ENCODE measurements at places on chromosomes 5 and 9.

DNA sequence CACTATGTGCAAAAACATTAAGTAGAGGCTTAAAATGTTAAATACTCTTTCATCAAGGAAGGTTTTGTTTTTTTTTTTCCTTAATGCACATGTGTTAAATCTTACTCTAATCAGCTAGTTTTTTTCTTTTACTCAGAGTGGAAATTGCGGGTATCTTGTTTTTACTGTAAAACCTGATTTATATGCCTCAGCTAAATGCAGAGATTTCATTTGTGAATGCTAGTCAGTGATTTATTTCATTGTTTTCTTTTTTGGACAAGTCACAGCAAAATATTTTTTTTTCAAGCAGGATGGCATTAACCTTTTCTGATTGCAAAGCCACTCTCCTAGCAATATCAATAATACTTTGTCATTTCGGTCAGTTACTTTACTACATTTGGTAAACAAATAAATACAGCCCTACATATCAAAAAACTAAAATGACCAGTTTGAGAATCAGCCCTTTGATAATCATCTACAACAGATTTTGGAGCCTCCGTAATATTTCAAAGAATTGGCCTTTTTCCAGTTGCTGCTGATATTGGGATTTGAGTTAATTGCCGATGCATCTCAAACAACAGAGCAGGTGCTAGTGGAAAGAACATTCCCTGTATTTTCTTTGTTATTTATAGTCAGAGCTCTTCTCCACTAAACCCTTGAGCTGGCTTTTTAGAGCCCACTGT is 579.2 kb upstream of the ZNF608 start:
- DNase-seq, result no peak

DNA sequence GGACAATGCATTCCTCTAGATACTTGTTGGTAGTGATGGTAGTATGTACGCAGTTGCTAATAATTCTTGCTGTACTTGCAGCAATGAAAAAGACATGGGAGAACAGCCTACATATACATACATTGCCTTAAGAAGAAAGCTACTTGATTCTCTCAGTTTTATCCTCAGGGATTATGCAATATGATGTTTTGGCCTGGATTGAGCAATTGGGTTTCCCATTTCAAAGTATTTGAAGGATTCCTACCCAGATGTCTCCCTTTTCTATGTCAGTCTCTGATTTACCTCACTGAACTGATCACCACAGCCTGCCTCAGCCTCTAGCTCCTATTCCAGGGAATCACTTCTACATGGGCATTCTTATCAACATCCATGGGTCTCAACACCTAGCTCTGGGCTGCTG is 210.1 kb upstream of the CDH10 start:
- DNase-seq, result no peak

- DNase-seq, result no peak
Observed at GRCh38 chr9:98172604-98173003, 19.8 kb downstream of the CORO2A start.

GRCh38 chr5:178398901-178399700 is 166.5 kb upstream of the PHYKPL start:
- no peak for DNase-seq

DNA sequence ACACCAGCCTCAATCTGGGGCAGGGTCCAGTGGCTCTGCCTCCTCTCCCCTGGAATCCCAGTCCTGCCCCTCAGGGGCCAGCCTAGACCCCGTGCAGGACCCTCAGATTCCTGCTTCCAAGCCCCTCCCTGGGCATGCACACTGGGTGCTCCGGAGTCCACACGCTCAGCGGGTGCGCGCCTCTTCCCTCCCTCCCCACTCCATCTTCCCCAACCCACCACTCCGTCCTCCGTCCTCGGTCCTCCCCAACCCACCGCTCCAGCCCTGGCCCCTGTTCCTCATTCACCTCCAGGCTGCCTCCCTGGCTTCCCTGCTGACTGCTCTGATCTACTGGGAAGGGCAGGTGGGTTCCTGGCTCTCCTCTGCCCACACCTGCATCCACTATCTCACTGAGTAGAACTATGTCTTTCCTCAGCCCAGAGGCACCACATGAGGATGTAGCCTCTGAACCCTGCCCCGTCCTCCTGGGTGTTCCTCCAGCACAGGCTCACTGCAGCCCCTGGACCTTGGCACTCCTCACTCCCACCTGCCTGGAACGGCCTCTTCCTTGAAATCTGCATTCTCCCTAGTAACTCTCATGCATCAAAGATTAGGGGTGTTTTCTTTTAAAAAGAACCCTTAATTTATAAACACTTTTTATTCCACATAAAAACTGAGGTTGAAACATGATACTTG is 92.8 kb downstream of the CAMSAP1 start:
- no peak for DNase-seq

- DNase-seq, result no peak
Observed at GRCh38 chr9:19642256-19642655, 146.6 kb downstream of the SLC24A2 start.

- DNase-seq, result no peak
Observed at GRCh38 chr9:89422151-89422975, 75.5 kb downstream of the SEMA4D start.

DNA sequence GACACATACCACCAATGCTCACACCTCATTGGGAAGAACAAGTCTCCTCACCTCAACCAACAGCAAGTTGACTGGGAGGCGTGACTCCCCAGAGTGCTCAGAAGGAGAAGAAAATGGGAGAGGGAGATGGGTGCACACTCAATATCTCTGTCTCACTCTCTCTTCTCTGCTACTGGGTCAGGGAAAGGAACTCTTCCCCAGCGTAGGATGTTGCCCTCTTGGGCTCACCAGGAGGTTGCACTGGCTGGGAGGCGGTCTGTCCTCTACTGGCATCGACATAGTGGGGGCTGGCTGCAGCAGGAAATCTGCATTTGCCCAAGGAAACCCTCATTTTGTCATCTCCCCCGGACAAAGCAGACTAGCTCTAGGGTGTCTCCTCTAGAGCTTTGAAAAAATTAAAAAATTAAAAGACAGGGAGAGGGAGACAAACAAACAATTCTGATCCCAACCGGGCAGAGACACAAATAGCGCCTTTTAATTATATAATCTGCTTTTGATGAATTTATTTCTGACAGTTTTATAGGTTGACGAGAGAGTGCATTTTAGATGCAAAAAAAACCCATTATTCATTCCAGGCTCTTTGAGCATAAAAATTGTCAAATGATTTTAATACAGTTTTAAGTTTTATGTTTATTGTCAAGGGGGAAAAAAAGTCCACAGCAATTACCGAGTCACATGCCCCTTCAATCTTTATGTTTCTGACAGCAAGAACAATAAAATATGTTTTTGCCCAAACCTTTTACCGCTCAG is 179.3 kb upstream of the MVB12B start:
- no peak for DNase-seq

DNA sequence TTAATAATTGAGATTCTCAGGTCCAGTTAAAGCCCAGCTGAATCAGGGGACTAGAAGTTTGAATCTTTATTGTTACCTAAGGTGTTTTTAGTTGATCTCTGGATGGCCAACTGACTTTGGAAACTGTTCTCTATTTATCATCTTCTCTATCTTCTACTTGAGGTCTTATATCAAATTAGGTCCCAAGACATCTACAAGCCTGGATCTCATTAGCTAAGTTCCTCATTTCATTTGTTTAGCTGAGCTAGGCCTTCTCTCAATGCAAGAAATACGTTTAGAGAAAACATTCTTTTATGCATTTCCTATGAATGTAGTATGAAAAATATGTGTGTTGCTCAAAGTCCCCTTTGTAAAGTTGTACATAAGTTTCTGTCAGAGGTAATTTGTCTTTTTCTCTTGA is 196.6 kb downstream of the PTTG1 start:
- DNase-seq, result no peak

- no peak for DNase-seq
Observed at GRCh38 chr9:21294364-21294774, 10.7 kb downstream of the IFNA5 start.

GRCh38 chr5:176633598-176633997 is 3.1 kb downstream of the EIF4E1B start:
- no peak for DNase-seq

DNA sequence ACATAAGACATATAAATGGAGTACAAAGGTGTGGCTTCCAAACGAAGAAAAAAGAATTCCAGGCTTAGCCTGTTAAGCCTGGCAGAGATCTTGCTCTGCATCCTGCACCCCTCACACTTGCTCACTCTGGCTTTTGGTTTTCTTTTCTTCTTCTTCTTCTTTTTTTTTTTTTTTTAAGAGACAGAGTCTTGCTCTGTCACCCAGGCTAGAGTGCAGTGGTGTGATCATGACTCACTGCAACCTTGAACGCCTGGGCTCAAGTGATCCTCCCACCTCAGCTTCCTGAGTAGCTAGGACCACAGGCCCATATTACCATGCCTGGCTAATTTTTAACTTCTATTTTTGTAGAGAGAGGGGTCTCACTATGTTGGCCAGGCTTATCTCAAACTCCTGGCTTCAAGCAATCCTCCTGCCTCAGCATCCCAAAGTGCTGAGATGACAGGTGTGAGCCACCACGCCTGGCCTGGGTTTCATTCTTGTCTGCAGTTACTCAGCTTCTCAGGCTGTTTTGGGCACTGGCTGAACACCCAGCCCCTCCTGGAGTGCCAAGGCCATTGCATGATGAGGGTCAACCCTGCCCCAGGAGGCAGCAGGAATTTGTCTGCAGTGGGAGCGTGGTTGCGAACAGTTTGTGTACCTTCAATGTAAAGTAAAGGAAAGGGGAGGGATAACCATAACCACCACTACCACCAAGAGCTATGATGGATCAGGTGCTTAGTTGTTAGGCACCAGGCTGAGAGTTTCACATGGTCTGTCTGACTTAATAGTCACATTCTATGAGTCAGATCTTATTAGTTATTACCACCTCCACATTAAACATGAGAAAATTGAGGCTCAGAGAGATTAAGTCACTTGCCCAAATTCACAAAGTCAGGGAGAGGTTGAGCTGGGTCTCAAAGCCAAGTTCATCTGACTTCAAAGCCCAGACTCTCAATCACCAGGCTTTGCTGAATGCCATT is 219.2 kb upstream of the PANK3 start:
- DNase-seq, result no peak

DNA sequence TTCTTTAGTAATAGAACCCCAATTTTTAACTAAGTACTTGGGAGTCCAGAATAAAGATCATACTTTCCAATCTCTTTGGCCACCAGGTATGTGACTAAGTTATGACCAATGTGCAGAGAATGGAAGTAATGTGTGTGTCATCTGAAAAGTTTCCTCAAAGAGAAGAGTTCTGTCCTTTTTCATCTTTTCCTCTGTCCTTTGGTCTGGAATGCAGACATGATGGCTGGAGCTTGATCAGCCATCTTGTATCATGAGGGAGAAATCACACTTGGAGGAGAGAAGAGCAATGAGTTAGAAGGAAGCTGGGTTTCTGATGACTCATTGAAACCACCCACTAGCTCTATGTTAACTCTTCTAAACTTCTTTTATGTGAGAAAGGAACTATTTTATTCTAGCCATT is 5.5 kb upstream of the CPEB4 start:
- no peak for DNase-seq

DNA sequence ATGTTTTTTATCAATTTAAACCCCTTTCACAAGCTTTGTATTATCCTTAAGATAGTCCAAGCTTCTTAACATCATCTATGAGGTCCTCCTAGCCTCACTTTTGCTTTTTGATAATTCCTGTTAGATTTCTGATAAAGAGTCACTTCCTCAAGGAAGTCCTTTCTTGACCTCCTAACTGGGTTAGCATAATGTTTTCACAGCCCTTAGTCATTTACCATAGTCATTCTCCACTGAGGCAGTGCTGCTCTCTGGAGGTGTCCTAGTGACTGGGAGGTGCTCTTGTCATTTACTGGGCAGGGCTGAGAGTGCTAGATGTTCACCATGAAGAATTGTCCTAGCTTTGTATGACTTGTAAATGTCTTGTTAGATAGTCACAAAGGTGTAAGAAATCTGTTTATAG is 26.4 kb downstream of the TNPO1 start:
- DNase-seq, result no peak

DNA sequence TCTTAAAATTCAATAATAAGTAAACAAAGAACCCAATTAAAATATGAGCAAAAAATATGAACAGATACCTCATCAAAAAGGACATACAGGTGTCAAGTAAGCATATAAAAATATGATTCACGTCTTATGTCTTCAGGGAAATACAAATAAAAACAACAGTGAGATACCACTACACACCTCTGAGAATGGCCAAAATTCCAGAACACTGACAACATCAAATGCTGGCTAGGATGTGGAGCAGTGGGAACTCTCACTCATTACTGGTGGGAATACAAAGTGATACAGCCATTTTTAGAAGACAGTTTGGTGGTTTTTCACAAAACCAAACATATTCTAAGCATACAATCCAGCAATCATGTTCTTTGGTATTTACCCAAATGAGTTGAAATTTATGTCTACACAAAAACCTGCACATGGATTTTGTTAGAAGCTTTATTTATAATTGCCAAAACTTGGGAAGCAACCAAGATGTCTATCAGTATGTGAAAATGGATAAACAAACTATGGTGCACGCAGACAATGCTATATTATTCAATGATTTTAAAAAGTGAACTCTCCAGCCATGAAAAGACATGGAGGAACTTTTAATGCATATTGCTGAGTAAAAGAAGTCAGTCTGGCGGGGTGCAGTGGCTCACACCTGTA is 252.3 kb downstream of the NR3C1 start:
- DNase-seq, result no peak

- DNase-seq, result no peak
Observed at GRCh38 chr5:109614981-109615380, 74.7 kb upstream of the MAN2A1 start.

- DNase-seq, result no peak
Observed at GRCh38 chr9:123267481-123268198, 746 bp downstream of the STRBP start.

DNA sequence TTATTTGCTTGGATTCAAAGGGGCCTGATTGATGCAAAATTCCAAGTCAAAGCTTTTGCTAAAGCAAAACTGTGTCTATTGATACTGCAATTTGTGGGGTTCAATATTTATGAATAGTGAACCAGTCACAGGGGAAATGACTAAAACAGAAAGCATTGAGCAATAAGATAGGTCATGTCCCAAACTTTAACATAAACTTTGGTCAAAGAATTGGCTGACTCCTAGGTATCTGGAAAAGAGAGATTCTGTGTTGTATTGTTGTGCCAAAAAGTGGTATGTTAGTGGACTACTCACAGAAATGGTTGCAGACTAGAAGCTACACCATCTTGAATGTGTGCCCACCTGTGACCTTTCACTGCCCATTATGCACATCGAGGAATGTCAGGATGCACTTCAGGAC is 585.5 kb upstream of the RGMB start:
- DNase-seq, result no peak

- DNase-seq, result no peak
Observed at GRCh38 chr5:51033215-51033614, 350.0 kb upstream of the ISL1 start.

- DNase-seq, result no peak
Observed at GRCh38 chr9:87588339-87588738, 90.7 kb downstream of the DAPK1 start.

GRCh38 chr9:123348317-123348992 is 7.5 kb upstream of the CRB2 start:
- DNase-seq, result no peak

DNA sequence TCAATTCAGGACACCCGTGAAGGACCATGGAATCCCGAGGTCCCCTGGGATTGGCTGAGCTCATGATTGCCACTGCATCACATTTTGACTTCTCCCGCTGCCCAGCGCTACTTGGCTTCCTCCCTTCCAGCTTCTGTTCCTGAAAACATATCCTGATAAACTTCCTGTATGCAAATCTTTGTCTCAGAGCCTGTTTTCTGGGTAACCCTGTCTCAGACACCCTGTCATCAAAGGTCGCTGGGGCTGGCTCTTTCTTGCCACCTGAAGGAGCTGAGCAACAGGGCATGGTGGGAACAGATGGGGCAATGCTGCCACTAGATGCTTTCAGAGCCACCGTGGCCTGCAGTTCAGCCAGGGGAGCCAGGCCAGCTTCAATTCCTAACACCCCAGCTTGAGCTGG is 154.3 kb upstream of the TBC1D2 start:
- DNase-seq, result no peak

- DNase-seq, result no peak
Observed at GRCh38 chr5:143195491-143195890, 208.0 kb downstream of the NR3C1 start.

All from thoracic aorta (tissue), 2 donors.